ENCODE measurements at places on chromosomes 3 and 15. TPM values are rescaled to one million over a fixed set of nuclear protein-coding genes. Genes with fewer than 3 reads are reported as not detected.

GRCh38 chr3:101900316-101900715 lies 51.0 kb downstream of the NFKBIZ start:
- DNase-seq, result peak; percentile 57

- DNase-seq, result peak; percentile 73
These were observed 10.7 kb upstream of the CNTN6 start for GRCh38 chr3:1082108-1082507.

DNA sequence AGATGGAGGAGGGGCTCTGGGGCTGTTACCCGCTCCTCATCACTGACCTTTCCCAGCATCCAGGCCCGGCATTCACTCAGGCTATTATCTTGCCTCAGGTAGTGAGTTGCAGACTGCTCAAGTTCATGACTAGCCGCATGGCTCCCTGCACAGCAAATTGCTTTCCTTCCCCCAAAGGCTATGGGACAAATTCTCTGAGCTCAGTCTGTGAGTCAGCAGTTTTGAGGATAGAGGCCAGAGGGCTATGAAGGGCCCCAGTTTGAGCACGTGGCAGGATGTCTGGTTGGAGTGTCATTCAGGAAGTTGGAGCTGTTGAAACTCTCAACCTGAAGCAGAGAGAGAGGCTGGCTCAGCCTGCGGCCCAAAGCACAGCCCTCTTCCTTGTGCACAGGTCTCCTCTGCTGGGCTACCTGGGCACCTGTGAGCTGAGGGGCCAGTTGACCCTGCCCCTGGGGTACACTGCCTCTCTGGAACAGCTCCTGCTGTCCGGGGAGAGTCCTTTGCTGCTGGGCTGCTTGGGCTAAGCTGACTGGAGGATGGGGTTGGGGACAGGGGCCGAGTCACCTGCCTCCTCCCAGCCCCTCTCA lies 7.9 kb downstream of the FAH start:
- peak; percentile 97 for DNase-seq

FSIP1 gene
- total RNA-seq, result 0.69 TPM

DNA sequence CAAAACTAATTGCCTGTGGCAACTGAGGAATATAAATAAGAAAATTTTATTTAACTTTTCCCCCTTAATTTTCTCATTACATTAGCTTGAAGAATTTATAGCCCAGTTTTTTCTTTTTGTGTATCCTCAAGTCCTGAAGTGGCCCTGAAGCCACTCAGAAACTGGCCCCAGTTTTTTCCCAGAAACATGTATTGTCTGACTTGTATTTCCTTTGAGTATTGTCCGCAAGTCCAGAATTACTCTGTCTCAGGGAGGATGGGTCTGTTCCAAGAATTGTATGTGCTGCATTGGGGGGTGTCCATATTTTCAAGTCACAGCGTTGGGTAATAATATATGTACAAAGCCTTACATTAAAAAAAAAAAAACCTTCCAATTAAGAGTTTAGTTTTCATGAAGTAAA lies 149.7 kb upstream of the IL12A start:
- no peak for DNase-seq

OR5K2 gene
- not detected for total RNA-seq

GRCh38 chr3:9362731-9363530 lies at the start of gene THUMPD3:
Gene THUMPD3, plus strand, starts transcription at chr3:9363054. Its CDS starts 2,015 bp downstream, at chr3:9365069.
- DNase-seq, result peak; percentile 79

DNA sequence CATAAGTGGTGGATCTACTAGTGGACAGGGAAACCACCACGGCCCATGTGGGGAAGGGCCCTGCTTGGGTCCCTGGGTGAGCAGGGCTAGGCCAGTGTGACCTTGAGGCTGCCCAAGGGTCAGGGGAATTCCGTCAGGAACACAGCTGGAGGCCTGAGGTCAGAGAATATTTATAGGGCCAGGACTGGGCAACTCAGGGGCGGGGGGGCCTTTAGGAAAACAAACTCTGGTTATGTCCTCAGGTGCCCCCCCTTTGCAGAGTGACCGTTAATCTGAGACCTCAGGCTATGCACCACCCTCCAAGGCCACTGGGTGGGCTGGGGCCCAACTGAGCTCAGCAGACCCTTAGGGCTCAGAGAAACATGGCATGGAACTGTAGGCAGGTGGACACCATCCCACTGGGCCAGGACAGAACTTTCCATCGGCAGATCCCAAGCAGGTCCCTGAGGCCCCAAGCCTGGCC lies 2.5 kb downstream of the TWF2 start:
- no peak for DNase-seq

All from renal cortical epithelial cell (primary cell).